ENCODE measurements at places on chromosomes 5 and 9.

GRCh38 chr9:32742296-32742695 is 41.0 kb upstream of the TMEM215 start:
- no peak for DNase-seq

- no peak for DNase-seq
Observed at GRCh38 chr9:23342291-23342690, 483.7 kb downstream of the ELAVL2 start.

GRCh38 chr9:38675211-38675610 is 44.7 kb downstream of the FAM240B start:
- no peak for DNase-seq

DNA sequence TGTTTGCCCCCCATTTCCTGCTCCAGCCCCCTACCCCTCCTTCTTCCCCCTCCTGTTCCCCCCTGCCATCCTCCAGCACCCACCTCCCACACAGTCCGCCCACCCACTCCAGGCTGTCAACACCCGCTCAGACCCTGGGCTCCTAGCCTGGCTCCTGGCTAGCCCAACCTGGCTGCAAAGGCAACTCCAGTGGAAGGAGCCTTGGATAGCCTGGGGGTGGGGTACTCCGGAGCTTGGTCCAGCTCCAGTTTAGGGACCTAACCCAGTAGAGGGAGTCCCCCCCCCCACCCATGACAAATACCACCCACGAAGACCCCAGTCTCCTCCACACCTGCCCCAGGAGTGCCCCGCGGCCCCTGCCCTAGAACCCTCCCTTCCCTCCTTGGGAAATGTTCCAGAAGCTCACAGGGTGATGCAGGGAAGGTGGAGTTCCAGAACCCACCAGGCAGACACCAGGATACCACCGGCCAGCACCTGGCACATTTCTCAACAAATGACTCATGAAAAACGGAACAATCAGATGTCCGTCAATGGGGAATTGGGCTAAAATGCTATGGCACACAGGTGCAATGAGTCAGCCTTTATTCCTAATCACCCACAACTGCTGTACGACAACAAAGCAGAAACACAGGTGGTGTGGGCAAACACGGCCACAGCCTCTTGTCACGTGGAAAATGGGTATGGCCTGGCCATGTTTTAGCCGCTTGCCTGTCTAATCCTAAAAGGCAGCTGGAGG is 901 bp upstream of the SLC12A7 start:
- DNase-seq: no peak

DNA sequence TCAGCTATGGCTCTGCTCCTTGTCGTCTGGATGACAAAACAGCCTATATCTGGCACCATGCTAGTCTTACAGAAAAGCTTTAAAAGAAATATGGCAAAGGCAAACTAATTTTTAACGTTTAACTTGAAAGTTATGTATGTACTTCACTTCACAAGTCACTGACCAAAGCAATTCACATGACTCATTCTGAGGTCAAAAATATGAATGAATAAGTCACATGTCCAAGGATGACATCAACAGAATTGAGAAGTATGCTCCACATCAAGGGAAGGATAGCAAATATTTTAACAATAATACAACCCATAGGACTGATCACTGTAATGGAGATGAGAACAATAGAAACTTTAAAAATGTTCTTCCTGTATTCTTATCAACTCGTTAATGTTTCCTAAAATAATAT is 1072.6 kb upstream of the NUDT12 start:
- DNase-seq: no peak

- no peak for DNase-seq
Observed at GRCh38 chr5:72515211-72515610, 8.0 kb upstream of the ZNF366 start.

GRCh38 chr5:135843571-135844337 is 9.3 kb downstream of the SLC25A48 start:
- no peak for DNase-seq

DNA sequence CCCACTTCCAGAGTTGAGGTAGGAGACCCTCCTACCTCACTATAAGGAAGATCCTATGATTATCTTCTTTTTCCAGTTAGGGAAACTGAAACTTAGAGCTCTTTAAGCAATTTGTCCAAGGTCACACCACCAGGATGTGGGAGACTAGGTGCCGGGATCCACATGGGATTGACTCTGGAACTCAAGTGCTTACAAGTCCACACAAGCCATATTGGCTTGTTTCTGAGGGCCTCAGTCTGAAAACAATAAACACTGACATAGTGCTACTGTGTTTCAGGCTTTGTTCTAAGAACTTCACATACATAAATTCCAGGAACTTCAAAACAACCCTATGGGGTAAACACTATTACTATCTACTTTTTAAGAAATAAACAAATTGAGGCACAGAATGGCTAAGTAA is 481.3 kb downstream of the ZSWIM6 start:
- DNase-seq: no peak

- DNase-seq: no peak
Observed at GRCh38 chr5:6875376-6875775, 162.1 kb downstream of the TENT4A start.

GRCh38 chr5:22736443-22737003 is 116.6 kb downstream of the CDH12 start:
- DNase-seq: no peak

- no peak for DNase-seq
Observed at GRCh38 chr5:121969660-121970295, 8.0 kb downstream of the SRFBP1 start.

DNA sequence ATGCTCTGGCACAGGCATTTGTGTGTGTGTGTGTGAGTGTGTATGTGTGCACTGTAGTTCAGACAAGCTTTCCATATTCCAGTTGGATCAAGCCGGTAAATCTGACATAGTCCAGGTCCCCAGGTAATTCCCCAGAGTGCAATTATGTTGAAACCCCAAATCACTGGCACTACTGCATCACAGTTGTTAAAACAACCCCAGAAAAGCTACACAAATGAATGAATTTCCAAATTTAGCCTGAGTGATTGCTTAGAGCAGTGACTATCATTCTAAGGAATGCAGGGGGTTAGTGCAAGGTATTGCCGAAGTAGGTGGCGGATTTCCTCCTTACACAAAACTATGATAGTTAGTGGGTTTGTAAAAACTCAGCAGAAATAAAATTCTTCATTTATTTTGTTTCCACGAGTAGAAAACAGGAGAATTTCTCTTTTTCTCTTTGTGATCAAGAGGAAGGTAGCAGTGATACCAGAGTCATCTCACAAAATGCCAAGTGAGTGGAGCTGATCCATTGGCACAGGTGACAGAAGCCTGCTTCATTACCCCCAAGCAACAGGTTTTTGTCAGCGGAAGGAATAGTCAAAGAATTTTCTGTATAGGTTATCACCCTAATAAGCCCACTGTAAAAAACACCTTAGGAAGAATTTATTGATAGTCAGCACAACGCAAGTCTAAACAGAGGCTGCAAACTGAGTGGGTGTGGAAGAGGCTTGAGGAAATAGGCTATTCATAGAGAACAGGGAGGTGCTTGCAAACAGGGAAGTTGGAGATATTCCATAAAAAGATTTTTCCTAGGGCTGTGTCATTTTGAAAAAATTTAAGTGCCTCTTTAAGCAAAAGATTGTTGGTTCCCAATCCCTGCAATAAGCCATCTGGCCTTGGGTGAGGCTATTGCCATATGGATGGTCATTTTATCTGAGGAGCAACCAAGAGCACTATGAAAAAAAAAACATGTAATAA is 385.1 kb downstream of the CHSY3 start:
- no peak for DNase-seq

- no peak for DNase-seq
Observed at GRCh38 chr9:112028242-112029221, 131.9 kb downstream of the UGCG start.

GRCh38 chr9:17613758-17614157 is 34.9 kb downstream of the SH3GL2 start:
- DNase-seq: no peak

DNA sequence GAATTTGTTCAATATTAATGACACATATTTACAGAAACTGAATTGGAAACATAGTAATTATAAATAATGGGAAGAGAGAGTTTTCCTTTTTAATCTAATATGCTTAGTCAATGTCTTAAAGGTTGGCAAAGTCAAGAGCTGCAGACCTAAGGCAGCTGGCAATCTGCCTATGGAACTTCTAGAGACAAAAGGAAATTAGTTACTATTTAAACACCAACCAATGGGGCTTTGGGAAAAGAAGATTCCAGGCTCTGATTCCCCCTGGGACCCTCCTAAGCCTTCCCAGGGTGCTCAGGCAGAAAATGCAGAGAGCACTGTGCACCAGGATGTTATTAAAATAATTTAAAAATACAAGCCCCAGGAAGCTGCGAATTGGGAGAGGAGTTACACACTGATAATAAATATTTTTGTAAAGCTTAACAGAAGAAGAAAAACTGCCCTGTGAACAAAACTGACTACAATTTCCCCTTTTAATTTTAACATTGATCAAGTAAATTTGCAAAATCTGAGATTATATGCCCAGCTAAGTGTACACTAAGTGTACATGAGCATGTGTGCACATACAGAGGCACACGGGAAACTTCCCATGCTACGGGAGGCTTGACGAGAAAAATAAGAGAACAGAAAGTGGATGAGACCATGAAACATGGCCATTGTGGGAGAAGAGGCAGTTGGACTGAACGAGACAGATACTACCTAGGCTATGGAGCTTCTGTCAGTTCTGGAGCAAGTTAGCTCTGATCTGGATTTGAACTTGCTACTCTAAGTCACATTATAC is 77.4 kb upstream of the ADAMTS16 start:
- no peak for DNase-seq

DNA sequence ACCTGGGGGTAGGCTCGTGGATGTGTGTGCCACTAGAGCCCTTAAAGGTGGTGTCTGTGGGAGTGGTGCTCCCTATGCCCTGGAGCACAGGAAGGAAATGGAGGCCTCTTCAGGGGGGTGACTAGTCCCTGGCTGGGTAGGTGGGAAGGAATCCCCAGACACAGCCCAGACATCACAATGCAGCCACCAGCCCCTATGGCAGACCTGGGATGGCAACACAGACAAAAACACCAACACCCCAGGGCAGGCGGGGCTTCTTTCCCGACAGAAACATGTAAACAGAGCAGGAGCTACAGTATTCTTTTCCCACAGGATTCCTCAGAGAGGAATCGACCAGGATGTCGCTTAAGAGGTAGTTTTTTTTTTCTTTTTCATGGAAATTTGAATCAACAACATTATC is 10.4 kb upstream of the NR5A1 start:
- no peak for DNase-seq

DNA sequence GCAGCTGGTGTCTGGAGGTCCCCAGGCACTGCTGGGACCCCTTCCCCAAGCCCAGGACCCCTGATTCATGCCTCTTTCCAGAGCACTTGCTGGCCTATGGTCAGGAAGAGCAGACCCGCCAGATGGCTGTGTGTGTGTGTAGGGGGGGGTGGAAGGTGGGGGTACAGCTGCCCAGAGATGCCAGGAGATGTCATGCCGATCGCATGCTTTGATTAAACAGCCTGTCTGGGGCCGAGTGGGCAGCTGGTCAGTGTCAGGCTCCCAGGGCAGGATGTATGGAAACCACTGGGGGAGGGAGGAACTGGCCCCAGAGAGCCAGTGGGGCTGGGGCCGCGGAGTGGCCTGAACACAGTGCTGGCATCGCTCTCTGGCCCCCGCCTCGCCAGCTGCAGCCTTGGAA is 23.7 kb downstream of the RXRA start:
- DNase-seq: no peak

DNA sequence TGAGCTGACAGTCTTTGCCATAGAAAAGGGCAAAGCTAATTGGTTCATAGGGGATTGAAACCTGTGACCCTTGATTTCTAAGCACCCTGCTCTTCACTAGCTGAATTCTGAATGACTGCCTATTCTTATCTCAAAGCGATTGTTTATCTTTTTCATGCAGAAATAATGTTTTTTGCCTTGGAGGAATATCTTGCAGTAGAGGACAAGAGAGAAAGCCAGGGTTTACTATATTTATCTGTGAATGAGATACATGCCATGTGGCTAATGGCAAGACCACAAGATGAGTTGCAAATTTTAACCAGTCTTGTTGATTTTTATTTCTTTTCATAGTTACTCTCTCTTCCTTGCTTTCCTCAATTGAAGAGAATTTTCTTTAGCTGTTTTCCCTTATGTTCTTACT is 185.0 kb downstream of the CNTLN start:
- no peak for DNase-seq

- no peak for DNase-seq
Observed at GRCh38 chr5:73692166-73692640, 66.2 kb downstream of the ARHGEF28 start.

GRCh38 chr9:127147251-127147650 is 24.8 kb upstream of the ANGPTL2 start:
- no peak for DNase-seq

DNA sequence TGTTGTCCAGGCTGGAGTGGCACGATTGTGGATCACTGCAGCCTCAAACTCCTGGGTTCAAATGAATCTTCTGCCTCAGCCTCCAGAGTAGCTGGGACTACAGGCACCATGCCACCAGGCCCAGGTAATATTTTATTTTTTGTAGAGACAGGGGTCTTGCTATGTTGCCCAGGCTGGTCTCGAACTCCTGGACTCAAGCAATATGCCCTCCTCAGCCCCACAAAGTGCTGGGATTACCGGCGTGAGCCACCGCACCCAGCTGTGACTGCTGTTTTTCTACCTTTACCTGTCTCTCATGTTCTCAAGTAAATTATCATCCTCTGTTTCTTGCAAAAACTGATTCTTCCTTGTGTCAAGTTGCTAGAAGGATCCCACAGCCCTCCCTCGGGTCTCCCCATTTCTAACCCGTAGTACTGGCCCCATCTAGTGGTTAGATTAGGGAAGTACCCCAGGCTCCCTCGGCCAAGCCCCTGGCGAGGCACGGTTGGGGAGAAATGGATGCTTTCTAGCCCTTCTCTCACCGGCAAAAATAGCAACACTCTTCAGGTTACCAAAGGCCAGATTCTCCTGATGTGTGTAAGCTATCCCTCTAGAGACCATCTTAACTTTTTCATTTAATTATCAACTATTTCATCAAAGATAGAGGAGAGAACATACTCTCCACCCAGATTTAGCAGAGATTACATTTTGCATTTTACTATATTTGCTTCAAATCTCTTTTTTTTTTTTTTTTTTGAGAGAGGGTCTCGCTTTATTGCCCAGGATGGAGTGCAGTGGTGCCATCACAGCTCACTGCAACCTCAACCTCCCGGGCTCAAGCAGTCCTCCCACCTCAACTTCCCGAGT is 19.2 kb upstream of the TOR1B start:
- peak; percentile 57 for DNase-seq

- DNase-seq: no peak
Observed at GRCh38 chr9:89036891-89037290, 45.6 kb downstream of the S1PR3 start.

DNA sequence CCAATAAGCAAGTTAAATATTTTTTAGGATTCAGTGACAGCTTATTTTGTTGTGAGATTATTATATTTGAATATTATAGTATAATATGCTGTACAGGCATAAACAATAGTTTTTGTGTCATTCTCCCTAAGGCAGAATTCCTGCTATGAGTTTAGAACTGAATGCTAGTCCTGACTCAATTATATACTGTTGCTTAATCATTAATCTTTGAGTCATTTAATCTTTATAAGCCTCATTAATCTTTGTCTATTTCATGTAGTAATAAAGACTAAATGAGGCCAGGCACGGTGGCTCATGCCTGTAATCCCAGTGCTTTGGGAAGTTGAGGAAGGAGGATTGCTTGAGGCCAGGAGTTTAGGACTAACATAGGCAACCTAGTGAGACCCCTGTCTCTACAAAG is 3.6 kb upstream of the DCP2 start:
- no peak for DNase-seq

- peak; percentile 25 for DNase-seq
Observed at GRCh38 chr5:35777358-35778087, 79.2 kb upstream of the IL7R start.

- no peak for DNase-seq
Observed at GRCh38 chr9:34507556-34507955, 15.2 kb downstream of the ENHO start.
